ENCODE measurements at places on chromosomes 11 and 22. TPM values are rescaled to one million over a fixed set of nuclear protein-coding genes. Genes with fewer than 3 reads are reported as not detected.
A peak's percentile ranks its signal among the peaks of the same experiment; 100 is the strongest.

- no peak for DNase-seq
Measured at GRCh38 chr22:47811971-47812370, 1049.5 kb downstream of the TBC1D22A start.

DNA sequence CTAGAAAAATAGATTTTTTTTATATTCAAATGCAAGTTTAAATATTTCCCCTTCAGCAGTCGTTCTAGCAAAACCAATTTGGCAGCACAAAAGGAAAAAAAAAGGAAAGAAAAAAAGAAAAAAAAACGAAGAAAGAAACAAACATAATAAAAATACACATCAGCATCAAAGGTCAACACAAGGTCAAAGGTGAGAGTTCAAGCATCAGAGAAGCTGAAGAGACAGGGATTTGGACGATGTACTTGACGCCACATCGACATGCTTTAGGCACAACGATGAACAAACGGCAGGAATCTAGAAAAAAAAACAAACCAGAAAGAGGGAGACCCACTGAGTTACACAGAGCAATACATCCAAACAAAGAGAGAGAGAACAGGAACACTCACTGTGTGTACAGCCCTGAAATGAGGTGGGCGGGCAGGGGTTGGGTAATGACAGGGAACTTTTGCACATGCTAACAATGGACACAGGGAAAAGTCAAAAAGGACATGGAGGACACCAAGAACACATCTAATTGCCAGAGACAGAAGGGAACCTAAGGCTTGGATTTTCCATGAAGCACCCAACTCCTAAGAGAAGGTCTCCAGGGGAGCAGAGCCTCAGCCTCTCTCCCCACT is 19.8 kb upstream of the RAPSN start:
- DNase-seq = no peak

- no peak for DNase-seq
Measured at GRCh38 chr11:67351275-67352005, 1.9 kb downstream of the POLD4 start.

GRCh38 chr22:19970479-19971275 is 29.1 kb upstream of the TXNRD2 start:
- DNase-seq = no peak

GRCh38 chr11:39860931-39861330 is 1598.5 kb downstream of the LRRC4C start:
- DNase-seq = no peak

- DNase-seq = no peak
Measured at GRCh38 chr11:86403458-86403857, 28.8 kb downstream of the CCDC81 start.

DNA sequence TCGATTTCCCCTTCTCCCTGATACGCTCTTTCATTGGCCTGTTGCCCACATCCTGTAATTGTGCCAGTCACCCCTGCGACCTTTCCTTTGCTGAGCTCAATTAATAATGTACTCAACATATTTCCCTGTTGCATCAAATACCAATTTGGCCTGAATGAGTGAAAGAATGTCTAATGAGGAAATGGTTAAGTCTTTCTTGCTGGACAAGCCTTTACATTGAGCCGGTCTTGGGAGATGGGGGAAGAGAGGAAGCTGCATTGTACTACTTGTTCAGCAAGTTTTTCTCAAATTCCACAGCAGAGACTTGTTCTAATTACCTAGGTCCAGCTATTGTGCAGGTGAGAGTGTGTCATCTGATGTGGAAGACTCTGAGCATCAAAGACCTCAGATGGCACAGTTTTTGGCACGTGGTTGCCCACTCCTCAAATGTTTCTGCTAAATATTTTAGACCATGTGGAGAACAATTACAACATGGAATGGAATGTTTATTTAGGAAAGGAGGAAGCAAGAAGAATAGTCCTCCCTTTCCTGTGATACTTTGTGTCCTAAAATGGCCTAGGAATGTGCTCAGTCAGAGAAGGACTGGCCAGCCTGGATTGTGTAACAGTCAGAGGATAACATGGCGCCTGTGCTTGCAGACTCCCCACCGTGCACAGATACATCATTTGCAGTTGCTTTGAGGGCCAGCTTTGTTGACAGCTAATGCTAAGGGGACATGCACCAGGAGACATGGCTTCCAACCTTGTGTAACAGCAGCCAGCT is 129.5 kb upstream of the E2F8 start:
- DNase-seq = no peak

Gene DGAT2
- total RNA-seq = 337 TPM

GRCh38 chr22:42427167-42427566 is 5.0 kb downstream of the NFAM1 start:
- DNase-seq = no peak

GRCh38 chr11:129694538-129694937 is 121.1 kb upstream of the TMEM45B start:
- no peak for DNase-seq

- DNase-seq = no peak
Measured at GRCh38 chr11:1211838-1212237, 11.0 kb upstream of the MUC5B start.

Gene NPAS4
- not detected for total RNA-seq

GRCh38 chr11:92892802-92893684 is 76.4 kb upstream of the MTNR1B start:
- DNase-seq = no peak

DNA sequence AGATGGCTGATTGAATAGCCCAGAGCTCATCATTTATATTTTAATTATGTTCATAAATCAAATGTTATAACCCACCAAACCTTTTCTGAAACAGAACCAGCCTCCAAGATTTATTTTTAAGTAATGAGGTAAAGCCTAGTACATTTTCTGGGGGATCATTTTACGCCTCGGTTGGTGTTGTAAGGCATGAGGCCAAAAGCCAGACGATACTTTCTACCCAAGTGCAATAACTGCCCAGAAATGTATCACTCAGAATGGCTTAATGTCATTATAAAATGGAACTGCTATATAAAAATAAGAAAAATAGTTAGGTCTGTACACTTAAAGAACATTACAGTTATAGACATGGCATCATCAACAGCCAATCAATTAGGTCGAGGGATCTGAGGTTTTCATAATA is 283.3 kb downstream of the CADM1 start:
- no peak for DNase-seq

Gene MUC5AC
- total RNA-seq = not detected

DNA sequence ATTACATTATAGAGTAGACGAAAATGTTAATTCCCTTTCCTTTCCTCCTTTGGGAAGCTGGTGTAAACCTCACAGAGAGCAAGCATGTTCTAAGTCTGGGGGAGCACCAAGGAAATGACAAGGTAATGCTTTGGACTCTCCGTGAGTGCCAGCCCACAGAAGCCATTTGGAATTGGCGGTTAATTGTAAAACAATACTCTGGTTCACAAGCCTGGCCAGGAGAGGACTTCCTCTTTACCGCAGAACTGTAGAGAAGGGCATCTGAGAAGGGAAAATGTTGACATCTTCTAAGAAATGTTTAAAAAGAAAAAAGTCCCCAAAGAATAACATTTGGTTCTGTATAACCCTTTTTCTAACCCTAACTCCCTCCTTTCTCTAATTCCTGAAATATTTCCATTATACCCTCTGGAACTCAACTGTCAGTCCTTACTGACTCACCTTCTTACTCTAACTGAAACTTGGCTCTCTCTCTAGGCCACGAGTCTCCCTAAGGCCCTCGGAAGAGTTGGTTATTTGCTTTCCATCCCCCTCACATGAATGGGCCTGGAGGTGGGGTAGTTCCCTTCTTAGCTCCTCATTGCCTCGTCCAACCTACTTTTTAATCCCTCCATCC is 379.8 kb downstream of the SOX6 start:
- DNase-seq = no peak

Gene MS4A2
- 1.1 TPM for total RNA-seq

DNA sequence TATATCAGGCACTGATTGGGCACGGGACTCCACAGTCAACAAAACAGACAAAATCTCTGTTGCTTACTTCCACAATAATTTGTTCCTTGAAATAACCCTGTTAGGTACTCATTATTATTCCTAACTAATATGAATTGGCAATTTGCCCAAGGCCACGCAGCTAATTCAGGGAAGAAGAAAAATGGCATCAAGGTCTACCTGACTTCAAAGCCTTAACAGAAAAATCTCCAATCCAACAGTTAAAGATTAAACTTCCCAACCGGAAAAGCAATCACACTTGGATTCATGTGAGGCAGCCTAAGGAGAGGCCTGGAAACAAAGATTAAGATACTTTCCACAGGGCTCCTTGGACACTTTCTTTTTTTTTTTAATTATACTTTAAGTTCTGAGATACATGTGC is 68.9 kb downstream of the PRCP start:
- DNase-seq = no peak

Gene IRAG1
- total RNA-seq = 24.8 TPM

DNA sequence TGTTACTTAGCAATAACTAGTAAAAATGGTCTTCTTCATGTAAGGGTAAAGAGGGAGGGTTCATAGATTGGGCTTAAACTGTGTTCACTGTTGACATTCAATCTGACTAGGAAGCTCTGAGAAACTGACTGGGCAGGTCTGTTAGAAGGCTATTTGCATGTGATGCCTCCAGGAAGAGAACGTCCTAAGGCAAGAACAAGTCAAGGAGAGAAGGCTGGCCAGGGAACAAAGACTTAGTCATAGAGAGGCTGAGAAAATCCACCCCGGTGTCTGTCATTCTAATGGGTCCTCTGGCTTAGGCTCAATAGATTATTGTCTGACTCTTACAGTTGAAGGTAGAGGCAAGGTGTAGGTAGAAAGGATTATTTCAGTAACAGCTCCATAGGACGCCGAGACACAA is 50.3 kb upstream of the CD44 start:
- no peak for DNase-seq

Gene LMO2
- 27.3 TPM for total RNA-seq

GRCh38 chr11:117221775-117222517 is 9.9 kb downstream of the PCSK7 start:
- peak; percentile 88 for DNase-seq

DNA sequence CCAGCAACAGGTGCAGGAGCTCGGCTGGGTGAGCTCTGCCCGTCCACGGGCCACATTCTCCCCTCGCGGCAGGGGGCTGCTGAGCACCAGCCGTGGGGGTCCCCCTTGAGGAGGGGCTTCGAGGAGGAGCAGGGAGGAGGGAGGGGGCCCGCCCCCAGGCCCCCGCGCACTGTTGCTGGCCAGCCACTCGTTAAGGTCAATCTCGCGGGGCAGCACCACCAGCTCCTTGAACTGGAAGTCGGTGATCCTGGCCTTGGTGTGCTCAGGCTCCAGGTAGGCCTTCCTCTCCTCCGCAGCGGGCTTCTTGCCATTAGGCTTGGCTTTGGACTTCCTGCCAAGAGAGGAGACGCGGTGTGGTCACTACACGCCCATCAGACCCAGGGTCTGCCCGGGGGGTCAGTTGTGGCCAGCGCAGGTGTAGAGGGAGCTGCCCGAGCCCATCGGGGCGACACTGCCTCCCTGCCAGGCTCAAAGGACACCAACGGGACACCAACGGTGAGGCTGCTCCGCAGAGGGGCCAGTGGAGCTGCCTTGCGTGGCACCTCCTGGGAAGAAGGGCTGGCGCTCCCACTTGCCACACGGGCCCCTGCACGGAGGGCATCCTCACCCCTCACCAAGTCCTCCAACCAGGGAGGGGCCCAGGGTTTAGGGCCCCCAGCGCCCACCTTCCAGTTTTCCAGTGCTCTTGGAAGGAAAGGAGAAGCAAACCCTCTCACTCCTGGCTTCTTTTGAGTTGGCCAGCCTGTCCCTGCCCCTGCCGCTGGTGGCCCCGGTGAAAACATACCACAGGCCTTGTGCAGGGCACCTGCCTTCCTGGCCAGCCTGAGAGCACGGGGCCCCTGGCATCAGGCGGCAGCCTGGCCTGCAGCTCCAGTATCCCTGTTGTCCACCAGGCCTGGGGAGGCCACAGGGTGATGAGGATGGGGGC is 5.8 kb downstream of the MOB2 start:
- DNase-seq = no peak

DNA sequence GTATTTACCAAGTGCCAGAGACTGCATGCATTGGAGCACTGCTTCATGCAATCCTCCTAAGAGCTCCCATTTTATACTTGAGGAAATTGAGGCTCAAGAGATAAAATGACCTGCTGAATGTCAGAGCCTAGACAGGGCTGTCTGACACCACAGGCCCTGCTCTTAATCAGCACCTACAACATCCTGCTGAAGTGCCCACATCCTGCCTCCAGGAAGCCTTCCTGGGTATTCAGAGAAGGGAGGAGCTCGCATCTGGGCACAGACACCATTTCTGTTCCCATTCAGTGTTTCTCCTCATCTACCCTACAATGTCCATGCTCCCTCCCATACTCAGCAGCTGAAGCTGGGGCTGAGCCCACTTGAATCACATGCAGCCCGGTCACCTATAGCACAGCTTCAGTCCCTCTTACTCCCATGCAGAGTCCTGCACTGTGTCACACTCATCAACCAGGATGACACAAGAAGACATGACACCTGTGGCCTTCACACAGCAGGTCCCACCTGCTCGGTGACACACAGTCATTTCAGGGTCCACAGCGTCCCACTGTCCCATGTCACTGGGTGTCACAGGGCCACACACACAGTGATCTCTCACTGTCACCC is 53.1 kb downstream of the PDE2A start:
- no peak for DNase-seq

GRCh38 chr11:132683602-132684001 is 848.7 kb downstream of the OPCML start:
- no peak for DNase-seq

- no peak for DNase-seq
Measured at GRCh38 chr11:70788248-70789022, 390.1 kb downstream of the CTTN start.

DNA sequence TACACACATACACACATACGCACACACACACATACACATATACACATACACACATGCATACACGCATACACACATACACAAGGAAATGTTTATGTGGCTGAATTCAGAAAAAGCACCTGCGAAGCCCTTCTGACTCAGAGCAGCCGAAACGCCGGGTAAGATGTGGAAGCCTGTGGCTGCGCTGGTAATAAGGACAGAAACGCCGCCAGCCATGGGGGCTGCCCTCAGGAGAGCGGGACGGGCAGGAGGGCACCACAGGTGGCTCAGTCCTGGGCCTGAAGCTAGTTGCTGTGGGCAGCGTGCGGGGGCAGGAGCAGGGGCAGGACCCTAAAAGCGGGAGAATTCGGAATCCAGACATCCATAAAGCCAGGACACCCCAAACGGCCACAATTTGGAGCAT is 378.3 kb downstream of the BRD1 start:
- DNase-seq = no peak

Gene TECTA
- 0.84 TPM for total RNA-seq

Gene FGF3
- total RNA-seq = not detected

GRCh38 chr22:39732625-39733024 is 160.9 kb downstream of the ENTHD1 start:
- DNase-seq = no peak

Gene TREH
- not detected for total RNA-seq
